Suppressor macrophage (primary cell): ENCODE measurements at places on chromosomes 1 and 21.

DNA sequence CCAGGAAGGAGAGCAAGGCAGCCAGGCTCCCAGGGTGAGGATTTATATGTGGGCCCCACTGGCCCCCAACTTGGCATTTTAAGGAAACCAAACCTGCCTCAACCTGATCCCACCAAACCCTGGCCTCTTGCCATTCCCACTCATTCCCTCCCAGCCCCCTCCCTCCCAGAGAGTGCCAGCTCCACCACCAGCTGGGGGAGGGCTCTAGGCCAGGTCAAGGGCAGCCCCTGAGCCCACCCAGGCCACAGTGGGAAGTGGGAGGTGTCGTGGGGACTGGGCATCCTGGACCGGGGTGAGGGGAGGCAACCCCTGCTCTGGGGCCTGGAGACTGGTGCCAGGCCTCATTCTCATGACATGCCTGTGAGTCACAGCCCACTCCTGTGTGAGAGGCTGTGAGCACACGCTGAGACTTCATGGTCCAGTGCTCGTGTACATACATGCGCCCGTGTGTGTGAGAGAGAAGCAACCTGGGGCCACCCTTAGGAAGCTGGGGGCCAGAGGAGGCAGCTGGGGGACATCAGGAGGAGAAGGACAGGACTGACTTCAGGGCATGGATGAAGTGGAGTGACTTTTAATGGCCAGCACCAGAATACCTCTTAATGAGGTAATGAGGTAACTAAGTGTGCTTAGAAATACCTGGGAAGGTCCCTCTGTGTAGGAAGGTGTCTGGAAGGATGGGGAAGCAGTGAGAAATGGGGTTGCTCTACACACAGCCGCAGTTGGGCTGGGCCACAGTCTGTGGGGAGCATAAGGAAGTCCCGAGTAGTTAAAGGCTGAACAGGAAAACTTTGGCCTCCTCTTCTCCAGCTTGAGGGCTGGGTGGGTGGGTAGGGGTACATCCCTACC lies at the start of gene S100A2:
S100A2 (minus strand) TSS at position 316 of the 846 bp plus-strand sequence. CDS start 1,967 bp downstream, outside the sequence.
- DNase-seq, result peak; percentile 81

DNA sequence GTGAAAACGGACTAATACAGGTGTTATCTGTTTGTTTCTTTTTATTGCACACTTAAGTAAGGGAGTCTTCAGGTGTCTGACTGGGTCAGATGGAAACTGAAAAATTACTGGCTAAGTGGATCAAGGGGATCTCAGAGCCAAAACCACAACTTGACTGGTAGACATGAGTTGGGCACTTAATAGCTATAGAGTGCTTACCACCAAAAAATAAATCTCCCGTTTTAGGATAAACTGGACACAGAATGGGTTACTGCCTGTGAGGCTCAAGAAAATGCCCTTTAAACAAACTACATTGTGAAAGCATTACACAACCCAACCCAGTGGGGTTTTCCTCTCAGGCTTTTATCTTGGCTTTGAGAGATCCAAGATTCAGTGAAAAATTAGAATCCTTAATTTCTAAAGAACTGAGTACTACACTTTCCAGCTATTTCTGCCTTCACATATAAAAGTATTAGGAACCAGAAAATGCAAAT lies 134.0 kb upstream of the LYPLAL1 start:
- DNase-seq, result no peak

DNA sequence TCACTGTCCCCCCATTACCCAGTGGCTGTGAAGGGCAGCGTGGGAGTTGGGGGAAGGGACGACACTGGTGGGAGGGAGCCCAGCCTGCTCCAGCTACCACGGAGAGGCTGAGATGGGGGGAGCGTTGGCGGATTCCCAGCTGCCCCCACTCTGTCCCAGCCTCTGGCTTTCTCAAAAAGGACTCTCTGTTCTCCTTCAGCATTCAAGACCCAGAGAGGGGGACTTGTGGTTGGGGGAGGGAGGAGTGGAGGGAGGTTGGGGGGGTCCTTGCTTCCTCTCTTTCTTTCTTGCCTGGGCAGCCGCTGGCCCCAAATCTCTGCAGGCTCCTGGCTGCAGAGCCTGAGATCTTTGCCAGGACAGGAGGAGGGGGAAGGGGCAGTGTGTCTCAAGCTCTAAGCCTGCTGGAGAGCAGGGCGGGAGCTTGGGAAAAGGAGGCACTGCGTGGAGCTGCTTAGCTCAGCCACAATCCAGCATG lies 2.2 kb downstream of the ATP1A2 start:
- no peak for DNase-seq

- DNase-seq, result no peak
Measured at GRCh38 chr21:44419679-44420078, 35.6 kb upstream of the LRRC3 start.

DNA sequence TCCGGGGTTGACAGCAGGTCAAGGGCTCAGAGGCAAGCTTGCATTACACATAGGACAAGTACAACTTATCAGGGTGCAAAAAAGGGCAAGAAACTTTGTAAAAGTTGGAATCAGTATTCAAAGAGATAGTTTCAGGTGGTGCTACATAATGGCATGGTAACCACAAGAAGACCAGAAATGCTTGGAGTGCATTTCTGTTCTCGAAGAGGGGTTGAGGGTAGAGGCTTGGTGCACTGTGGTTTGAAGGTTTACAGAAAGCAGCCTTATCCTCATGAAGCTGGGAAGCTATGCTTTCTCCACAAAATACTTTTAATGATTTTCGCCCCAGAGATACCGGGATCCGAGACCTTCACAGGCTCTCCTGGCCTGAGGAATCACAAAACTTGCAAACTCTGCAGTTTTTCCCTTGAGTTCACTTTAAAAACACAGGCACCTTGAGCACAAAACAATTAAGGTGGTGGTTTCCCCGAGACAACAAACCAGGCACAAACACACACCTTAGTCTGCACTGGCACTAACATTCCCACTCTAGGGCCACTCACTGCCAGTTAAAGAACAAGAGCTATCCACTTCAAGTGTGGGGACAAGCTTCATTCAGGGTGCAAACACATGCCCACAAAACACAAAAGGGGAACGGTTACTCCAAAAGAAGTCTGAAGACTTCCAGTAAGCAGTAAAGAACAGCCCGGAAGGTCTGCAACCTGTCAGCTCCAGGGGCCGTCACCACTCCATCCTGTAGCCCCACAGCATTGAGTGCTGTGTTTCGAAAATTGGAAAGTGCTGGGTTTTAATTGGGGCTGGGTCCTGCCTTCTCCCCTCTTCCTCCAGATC lies 29.8 kb upstream of the NFIA start:
- DNase-seq, result no peak

DNA sequence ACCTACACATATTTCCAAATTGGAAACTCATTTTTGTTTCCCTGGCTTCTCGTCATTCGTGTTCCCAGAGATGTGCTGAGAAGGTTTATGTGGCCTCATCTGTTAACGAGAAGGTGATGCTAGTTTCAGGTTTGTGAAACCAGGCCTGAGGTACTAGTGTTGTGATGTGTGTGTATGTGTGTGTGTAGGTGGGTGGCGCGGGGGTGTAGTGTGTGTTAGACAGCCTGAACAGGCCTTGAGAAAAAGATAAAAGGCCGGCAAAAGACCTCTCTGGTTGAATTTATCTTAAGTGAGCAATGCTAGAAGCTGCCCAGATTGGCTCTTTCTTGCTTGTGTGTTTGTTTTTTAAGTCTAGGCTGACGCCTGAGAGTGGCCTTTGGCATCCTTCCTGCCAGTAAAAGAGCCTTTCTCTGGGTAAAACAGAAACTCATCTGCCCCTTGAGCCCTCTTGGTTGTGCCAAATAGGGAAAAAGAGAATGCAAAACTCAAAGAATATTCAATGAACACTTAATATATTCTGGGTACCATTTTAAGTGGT lies 65.8 kb upstream of the HSD17B7 start:
- no peak for DNase-seq

DNA sequence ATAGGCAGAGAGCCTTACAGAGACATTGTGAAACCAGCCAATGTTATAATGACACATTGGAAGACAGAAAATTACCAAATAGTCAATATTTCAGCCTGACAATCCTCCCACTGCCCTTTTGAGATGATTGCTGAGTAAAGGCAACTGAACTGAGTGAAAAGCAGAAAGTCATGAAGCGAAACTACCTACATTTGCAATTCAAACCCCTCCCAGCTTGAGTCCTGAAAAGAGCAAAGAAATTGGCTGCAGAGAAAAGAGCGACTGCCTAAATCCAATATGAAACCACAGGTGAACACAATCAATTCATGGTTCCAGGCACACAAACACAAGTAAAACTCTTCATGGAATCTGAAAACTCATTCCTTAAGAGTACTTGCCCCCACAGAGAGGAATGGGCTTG lies 143.4 kb upstream of the CHRM3 start:
- peak; percentile 8 for DNase-seq

DNA sequence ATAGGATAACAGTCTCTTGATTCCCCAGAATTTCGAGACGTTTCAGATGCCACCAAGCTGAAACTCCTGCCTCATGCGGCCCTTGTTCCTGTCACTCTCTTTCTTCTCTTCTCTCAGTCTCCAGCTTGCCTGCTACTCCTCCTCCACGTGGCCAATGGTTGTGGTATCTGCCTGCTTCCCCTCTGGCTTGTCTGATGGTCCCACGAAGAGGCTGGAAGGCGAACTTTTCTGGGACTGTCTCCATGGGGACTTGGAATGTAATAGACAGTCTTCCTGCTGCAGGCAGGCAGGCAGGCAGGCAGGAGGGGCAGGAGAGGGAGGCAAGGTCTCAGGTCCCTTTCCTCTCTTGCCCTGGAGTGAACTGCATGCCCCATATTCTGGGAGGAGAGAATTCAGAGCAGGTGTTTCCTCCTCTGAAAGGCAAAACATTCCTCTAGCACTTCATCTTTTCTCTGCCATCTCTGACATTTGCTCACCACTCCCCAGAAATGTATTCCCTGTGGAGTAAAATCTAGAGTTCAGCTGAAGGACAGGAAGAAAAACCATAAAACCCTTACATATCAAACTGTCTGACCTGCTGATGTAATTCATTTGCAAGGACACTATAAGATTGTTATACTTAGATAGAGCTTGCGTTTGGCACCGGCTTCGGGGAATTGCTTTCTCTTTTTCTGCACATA lies 64.1 kb upstream of the GNG12 start:
- DNase-seq, result no peak

DNA sequence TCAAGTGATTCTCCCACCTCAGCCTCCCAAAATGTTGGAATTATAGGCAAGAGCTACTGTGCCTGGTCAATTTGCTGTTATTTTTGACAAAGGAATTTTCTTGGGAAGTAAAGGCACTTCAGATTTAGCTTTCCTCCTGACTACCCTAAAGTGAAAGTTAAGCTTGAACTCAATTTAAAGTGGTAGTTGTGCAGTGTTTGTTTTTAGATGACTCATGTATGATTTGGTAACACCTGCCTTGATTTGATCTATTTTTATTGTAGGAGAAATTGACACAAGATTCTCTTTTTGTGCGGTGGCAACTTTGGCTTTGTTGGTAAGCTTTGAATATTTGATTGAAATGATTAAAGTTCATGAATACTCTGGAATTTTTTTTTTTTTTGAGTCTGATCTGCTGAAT lies 5.0 kb downstream of the RABGGTB start:
- DNase-seq, result no peak

DNA sequence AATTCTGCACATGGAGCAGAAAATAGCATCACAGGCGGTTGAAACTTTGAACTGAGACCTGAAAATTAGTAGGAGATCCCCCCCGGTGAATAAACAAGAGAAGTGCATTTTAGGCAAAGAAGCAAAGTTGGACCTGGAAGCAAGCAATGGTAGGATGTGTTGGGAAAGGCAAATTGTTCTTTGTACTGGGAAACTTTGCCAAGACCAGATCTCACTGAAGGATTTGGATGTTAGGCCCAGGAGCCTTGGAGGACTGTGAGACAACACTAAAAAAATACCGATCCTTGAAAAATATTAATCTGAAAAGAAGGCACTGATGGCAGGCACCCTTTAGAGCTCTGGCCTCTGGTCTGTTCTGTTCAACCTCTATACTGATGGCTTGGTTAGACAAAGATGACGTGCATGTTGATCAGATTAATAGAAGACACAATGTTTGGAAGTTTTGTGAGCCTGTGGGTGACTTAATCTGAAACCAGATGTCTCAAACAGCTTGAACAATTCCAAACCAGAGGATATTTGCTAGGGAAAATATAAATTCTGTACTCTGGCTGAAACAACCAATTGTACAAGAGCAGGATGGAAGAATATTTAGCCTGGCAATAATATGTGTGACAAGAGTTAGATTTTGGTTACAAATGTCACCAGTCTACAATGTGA lies 108.4 kb downstream of the ROR1 start:
- no peak for DNase-seq

DNA sequence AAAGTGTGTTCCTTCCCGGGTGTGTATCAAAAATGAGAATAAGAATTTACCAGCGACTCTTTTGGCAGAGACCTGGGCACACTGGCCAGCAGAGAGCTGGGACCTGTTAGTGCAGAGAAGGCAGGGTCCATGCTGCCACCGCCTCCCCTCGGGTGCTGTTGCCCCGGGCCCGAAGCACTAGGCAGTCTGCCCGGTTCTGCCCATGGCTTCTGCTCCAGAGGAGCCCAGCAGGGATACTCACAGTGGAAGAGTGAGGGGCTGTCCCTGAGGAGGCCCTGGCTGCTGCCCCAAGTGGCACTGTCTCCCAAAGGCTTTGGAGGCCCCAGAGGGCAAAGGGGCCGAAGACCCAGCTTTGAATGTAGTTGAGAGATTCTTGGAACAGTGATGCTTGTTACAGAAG lies 80.5 kb downstream of the MIS18A start:
- no peak for DNase-seq

DNA sequence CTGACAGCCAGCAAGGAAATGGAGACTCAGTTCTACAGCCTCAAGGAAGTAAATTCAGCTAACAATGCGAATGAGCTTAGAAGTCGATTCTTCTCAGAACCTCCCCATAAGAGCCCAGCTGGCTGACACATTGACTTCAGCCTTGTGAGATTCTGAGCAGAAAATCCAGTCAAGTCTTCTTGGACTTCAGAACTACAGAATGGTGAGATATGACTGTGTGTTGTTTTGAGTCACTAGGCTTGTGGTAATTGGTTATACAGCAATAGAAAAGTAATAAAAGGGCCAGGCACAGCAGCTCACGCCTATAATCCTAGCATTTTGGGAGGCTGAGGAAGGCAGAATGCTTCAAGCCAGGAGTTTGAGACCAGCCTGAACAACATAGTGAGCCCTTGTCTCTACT lies 161.8 kb upstream of the IVNS1ABP start:
- DNase-seq, result no peak

DNA sequence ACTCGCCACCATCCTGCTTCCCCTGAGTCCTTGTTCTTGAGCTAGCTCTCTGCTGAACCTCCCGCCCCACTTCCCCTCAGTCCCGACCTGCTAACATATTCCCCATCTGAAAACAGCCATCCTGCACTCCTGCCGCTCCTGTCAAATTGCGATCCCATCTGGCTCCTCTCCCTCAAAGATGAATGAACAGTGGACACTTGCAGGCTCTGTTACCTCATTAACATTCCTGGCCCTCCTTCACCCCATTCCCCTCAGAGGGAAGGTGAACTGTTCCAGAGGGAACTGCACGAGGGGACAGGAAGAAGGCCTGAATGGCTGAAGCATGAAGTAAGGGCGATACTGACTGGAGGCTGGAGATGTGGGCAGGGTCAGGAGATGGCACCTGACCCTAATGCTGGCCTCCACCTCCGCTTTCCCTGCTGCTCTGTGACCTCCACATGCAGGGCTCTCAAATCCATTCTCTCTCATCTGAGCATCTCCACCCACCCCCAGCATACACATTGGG lies 7.4 kb upstream of the CELSR2 start:
- DNase-seq, result peak; percentile 18
